Amygdala (tissue), 56 donors: ENCODE measurements at places on chromosomes 12 and 14.
A peak's percentile ranks its signal among the peaks of the same experiment; 100 is the strongest.

- DNase-seq: peak; percentile 67
Measured at GRCh38 chr14:75165586-75166391, 10.6 kb downstream of the TMED10 start.

DNA sequence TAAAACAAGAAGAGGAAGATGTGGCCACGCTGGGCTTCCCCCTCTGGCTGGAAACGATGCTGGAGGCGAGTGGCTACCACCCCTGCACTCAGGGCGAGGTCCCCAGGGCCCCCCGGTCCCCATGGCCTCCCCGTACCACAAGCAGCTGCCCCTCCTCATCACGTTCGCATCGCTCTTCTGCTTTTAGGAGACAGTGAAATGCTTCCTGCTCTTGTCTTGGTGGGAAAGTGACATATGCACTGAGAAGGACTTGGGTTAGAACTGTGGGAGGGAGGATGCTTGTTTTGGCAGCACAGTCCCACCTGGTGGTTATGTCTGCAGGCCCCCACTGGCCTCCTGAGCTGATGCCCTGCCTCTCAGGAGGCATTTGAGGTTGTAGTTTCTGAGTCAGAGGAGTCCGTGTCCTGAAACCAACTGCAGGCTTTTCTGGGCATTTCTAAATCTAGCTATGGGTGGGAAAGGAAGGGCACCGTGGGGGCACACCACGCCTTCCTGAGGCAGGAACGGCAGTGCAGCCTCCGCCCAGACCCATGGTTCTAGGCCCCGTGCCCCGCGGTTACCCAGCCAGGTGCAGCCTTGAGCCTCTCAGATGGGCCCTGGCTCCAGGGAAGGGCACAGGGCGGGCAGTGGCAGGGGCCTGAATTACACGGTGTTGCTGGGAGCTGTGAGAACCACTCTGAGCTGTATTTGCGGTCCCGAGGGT, 139.3 kb downstream of the ADGRD1 start:
- DNase-seq: no peak

- no peak for DNase-seq
Measured at GRCh38 chr14:68528040-68528687, 264.7 kb downstream of the ZFP36L1 start.

DNA sequence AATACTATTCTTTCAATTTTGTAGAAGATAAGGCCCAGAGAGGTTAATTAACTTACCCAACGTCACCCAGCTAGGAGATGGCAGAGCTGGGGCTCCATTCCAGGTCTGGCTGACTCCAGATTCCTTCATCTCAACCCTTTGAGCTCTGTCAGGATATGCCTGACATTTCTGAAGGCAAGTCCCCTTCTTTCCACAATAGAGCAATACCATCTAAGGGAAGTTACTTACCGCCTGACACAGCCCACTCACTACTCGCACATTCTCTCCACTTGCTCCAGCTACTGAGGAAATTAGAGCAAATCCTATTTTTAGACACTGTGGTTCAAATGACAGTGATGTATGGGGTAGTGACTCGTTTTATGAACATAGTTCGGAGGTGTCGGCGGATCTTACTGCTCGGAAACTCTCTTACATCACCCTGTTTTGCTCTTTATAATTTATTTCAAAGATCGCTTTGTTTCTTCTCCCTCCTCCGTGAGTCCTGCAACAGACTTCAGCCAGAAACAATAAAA, 2.0 kb upstream of the WSCD2 start:
- DNase-seq: no peak

GRCh38 chr12:13152281-13152680, 44.2 kb upstream of the EMP1 start:
- no peak for DNase-seq
